ENCODE measurements at places on chromosomes 4 and X.

DNA sequence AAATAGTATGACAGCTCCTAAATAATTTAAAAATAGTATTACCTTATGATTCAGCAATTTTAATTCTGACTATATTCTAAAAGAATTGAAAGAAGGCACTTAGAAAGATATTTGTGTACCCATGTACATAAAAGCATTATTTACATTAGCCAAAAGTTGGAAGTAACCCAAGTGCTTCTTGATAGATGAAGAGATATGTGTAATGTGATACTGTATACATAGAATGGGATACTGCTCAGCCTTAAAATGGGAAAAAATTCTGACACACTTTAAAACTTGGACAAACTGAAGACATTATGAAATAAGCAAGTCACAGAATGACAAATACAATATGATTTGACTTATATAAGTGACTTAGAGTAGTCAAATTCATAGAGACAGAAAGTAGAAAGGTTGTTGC, 112.2 kb downstream of the IDS start:
- no peak for DNase-seq

DNA sequence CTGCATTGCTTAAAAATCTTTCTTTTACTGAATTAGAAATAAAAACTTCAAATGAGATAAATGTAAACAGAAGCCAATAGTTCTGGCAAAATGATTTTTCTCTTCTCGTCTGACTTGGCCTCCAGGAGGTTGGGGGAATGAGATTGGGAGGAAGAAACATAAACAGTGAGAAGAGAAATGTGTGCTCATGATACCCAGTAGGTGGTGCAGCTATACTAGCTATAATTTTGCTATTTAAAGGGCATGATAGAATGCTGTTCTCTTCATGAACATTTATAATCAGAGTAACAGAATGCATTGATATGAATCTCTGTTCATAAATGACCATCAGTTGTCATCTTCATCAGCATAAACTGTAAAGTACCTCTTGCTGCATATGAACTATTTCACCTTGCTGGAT, 85.5 kb downstream of the TACR3 start:
- no peak for DNase-seq

GRCh38 chr4:129488427-129488826, 392.5 kb downstream of the C4orf33 start:
- no peak for DNase-seq

DNA sequence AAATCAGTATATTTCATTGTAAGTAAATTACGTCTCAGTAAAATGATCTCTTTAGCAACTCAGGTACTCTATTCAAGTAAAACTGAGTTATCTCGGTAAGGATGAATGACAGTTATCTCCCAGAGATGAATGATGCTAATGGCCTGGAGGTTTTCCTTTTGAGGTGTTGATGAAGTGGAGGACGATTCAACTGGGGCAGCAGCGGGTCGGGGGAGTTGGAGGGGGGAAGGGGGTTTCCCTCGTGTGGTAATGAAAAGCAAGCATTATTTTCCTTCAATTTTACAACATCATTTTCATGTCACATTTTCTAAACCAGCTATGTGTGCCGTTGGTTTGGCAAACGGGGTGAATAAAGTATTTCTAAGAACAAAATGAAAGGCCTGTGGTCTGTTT, 92.4 kb upstream of the ATXN3L start:
- DNase-seq = no peak

DNA sequence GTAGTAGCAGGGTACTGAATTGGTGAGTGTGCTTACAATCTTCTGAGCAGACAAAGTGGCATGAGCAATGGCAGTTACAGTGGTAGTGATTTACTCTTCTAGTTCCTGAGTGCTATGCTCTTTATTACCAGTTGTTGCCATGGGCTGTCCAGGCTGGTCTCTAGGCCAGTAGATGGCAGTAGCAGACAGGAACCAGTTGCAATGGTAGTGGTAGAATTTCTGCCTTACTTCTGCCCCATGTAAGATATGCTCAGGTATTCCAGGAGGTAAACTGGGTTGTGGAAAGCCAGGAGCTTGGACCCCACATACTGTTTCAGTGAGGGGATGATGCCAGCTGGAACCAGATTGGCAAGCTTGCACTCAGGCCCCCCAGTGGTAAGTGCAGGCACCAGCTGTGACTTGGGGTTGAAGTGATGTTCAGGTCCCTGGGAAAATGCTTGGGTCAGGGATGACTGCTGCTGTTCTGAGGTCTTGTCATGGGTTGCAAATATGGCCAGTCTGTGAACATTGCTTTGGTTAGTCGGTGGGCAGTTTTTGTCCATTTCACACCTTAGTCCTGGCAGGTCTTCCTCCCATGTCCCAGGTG, 63.0 kb upstream of the ZXDB start:
- no peak for DNase-seq
